ENCODE measurements at places on chromosomes 6 and 20. TPM values are rescaled to one million over a fixed set of nuclear protein-coding genes. Genes with fewer than 3 reads are reported as not detected.

Gene HNF4A
- total RNA-seq = 0.34 TPM

Gene MOXD1
- total RNA-seq = 6.1 TPM

Gene PLCB4
- 22.7 TPM for total RNA-seq

DNA sequence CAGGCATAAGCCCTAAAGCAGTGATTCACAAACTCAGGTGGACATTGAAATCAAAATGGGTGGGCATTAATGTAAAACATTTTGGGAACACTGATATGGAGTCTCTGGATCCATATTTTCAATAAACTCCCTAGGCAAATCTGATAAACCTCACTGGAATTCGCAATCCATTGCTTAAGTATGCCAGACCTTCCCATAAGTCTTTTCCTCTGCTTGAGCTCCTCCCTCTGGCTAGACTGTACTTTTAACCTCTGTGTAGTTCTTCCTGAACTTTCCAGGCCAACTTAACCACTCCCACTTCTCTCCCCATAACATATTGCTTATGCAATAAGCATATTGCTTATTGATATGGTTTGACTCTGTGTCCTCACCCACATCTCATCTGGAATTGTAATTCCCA lies 629.7 kb upstream of the IMPG1 start:
- peak; percentile 2 for DNase-seq

DNA sequence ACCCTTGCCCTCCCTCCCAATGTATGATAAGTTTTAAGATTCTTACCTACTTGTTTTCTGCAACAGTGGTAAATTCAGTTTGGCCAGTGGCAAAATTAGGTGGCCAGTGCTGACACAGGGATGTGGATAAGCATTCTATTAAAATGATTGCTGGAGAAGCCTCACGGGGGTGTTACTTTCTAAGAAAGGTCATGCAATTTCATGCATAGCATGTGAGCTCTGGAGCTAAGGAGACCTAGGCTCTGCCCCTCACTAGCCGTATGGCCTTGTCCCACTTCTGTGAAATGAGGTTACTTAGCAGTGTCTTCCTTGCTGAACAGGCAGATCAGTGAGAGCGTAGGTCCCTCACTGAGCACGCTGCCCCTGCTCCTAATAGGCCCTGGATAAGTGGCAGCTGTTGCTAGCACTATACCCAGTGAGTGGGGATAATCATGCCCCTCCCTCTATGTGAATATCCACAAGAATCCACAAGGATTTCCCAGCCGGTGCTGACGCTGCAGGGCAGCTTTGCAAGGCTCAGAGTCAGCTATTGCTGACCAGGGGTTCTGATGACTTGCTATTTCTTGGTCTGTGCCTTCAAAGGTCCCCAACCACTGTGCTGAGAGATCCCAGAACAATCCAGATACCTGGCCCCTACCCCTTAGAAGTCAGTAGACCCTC lies 86.5 kb upstream of the MRPS10 start:
- no peak for DNase-seq

DNA sequence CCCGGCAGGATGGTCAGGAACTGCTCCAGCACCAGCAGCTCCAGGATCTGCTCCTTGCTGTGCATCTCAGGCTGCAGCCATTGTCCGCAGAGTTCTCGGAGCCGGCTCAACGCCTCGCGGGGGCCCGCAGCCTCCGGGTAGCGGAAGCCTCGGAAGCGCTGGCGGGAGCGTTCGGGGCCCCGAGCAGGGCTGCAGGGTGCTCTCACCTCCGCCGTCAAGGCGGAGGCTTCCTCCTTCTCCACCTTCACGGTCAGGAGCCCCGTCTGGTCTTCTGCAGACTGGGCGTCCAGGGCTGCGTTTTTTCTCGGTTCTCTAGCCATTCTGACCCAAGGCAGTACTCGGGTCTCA lies 434 bp downstream of the ZKSCAN4 start:
- DNase-seq = no peak

Gene TMEM200A
- 23.2 TPM for total RNA-seq

- no peak for DNase-seq
These were observed 172.1 kb upstream of the LRFN2 start for GRCh38 chr6:40759264-40759663.

GRCh38 chr6:153130515-153131036 lies 506 bp downstream of the RGS17 start:
- DNase-seq = no peak

Gene C4A
- not detected for total RNA-seq

Data from HT1080 (cell line).